AML-193 (cell line): ENCODE measurements at places on chromosomes 11 and 22.

DNA sequence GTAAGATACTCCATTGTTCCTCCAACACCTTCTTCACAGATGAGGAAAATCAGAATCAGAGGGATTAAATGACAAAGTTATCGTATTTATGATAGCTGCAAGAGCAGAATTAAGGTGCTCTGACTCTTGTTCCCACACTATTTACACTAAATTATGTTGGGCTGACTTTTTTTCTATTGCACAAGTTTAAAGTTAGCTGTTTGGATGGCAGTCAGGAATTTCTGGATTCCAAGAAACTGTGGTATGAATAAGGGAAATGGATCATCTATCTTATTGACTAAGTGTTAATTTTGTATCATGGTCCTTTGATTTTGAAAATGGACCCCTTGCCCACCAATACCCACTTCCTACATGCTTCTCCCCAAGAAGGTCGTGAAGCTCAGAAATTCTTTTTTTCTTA lies 19.9 kb upstream of the APOA1 start:
- no peak for DNase-seq

- peak; percentile 34 for DNase-seq
Observed at GRCh38 chr11:9787981-9788521, 124.2 kb downstream of the SWAP70 start.

DNA sequence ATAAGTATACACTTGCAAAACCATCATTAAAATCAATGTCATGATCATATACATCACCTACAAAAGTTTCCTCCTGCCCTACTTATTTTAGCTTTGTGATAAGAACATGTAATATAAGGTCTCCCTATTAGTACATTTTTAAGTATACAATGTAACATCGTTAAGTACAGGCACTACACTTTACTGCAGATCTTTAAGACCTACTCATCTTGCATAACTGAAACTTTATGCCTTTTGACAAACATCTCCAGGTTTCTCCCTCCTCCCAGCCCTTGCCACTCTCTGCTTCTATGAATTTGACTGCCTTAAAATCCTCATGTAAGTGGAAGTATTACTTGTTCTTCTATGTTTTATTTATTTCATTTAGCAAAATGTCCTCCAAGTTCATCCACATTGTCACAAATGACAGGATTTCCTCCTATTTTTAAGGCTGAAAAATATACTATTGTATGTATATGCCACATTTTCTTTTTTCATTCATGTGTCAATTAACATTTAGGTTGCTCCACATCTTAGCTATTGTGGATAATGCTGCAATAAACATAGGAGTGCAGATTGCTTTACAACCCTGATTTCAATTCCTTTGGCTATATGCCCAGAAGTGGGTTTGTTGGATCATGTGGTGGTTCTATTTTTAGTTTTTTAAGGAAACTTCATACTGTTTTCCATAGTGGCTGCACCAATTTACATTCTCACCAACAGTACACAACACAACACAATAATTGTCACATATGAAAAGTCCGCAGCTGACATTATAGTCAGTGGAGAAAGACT lies 471.1 kb upstream of the ANO3 start:
- DNase-seq = no peak

GRCh38 chr11:88619071-88619425 lies 281.5 kb upstream of the CTSC start:
- DNase-seq = no peak

DNA sequence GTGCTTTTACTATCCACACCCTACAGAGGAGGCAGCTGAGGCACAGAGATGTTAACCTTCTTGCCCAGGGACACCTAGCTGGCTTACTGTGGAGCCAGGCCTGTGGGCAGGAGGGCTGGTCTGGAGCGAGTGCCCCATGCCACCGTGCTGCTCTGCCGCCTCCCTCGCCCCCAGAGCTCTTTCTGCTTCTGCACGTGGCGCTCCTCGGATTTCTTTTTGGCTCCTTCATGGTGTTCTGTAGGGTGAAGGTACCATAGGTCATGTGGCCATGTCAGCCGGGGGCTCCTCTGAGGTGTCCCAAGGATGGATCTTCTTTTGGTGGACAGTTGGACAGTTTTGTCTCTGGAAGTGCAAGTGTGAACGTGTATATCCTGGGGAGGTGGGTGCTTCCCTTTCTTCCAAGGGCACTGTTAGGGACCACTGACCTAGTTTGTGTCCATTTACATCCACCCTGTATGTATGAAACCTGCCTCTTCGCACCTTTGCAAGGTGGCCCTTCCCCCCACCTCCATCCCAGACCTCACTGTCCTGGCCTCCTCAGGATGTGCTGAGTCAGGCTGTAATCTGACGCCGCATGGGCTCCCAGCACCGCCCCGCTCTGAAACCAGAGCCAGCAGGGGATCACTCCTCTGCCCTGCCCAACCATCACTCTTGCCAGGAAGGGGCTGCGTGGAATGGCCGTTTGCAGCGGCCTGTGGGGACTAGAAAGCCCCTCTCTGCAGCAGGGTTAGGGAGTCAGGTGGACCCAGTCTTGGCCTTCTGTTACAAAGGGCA lies 31.7 kb downstream of the POLR3H start:
- no peak for DNase-seq

DNA sequence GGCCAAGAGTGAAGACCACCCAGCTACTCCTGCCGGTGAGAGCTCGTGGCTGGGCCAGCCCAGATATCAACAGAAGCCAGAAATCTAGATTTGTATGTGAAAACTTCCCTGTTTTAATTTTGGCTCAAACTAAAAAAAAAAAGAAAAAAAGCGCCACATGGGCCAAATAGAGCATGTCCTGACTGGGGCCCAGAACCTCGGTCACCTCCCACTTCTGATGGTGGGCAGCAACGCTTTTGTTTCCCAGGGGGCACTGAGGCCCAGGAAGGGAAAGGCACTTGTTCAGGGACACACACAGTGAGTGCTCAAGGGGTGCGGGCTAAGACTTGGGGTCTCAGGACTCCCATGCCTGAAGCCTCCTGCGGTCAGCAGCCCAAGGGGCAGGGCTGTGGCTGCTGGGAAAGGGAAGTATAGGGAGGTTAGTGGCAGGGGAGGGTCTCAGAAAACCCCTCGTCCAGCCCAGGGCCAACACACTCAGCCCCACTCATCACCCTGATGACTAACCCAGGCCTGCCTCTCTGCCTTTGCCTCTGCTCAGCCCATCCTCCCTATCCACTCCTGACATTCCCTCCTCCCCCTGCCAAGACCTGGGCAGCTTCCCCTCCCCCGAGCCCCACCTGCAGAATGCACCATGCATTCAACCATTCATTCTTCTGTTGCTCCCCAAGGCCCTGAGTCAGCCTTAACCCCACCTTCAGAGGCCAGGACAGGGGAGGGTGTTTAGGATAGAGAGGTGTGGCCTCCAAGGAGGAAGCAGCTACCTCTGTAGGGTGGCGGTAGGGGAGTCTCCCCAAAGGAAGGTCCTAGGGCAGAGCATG lies 30.0 kb upstream of the TCF20 start:
- peak; percentile 49 for DNase-seq

GRCh38 chr11:77819921-77820564 lies 479 bp downstream of the RSF1 start:
- no peak for DNase-seq

DNA sequence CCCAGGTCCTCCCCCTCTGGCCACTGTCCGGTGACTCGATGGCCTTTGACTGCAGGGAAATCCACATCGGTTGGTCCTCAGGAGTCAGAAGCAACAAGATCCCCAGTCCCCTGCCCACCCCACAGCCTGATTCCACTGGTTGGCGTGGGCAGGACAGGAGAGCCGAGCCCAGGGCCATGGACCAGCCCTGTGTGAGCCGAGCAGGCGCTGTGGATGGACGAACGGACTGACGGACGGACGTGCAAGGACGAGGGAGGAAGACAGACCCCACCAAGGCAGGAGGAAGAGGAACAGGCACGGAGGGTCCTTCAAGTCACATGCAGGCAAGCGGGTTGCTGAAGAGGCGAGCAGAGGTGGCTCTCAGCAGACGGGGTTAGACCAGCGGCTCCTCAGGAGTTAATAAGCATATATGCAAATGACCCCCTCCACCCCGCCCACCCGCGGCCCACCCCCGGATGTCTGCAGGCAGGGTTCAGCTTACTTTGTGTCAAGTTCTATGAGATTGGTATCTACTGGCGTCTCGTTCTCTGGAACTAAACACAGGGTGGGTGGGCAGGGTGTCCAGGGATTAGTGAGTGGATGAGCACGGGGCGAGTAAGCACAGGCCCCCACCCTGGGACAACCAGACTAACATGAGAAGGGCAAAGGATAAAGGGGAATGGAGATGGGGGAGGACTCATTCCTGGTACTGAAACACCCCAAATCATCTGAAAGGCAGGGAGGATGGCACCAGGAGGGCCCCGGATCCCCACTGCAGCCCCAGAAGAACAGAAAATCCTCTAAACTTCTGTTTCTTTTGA lies 26.8 kb downstream of the TPBGL start:
- no peak for DNase-seq

DNA sequence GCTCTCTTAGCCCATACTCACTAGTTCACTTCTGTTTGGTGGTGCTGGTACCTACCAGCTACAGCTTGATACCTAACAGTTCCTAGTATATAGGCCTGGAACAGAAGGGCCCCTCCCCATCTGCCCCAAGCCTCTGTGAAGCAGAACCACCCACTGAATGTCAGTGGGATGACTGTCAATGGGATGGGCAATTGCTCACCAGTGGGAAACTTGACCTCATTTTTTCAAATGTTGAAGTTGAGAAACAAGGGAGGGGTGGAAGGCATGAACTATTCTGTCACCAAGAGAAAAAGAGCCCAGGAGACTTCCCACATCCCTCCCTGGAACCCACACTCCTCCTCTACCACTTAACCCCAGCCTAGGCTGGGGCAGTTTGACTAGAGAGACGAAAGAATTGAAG lies at the start of gene NLRP10:
Gene NLRP10, minus strand, starts transcription at position 62 of the 400 bp plus-strand sequence. CDS start 1,952 bp downstream, outside the sequence.
- DNase-seq = no peak

GRCh38 chr11:2555336-2555735 lies 110.5 kb downstream of the KCNQ1 start:
- no peak for DNase-seq

GRCh38 chr11:118886681-118887111 lies 3.0 kb downstream of the CXCR5 start:
- DNase-seq = no peak

GRCh38 chr11:36129955-36130354 lies 159.3 kb downstream of the COMMD9 start:
- DNase-seq = no peak

DNA sequence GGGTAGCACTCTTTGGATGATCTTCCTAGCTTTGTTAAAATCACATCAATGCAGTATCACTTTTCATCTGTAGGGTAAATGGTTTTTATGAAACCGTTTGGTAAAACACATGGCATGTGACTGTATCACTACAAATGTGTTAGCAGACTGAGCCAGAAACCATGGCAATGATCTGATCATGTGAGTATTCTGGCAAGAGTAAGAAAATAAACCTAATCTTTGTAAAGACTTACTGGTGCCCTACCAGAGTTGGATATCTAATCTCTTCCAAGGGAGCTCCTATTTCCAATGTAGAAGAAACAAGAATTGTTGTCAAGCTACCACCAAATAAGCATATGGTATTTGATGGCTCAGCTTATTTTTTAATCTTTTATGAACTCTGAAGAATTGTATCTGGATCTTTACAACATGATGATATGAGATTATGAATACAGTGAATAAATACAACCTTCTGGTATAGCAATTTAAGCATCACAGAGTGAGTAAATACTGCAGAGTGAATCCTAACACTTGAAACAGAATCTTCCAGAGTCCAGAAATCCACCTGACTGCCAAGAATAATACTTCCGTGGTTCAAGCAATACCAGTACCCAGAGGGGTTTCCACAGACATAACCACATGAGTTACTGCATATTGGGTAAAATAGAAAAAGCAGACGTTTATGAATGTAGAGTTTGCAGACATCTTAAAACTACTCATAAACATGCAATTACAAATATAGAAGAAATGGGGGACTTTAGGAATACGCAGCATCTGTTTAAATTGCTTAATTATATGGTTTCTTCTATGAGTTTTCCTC lies 238.8 kb downstream of the TTC28 start:
- DNase-seq = no peak

- DNase-seq = no peak
Observed at GRCh38 chr11:117456027-117456720, 128.5 kb downstream of the CEP164 start.

DNA sequence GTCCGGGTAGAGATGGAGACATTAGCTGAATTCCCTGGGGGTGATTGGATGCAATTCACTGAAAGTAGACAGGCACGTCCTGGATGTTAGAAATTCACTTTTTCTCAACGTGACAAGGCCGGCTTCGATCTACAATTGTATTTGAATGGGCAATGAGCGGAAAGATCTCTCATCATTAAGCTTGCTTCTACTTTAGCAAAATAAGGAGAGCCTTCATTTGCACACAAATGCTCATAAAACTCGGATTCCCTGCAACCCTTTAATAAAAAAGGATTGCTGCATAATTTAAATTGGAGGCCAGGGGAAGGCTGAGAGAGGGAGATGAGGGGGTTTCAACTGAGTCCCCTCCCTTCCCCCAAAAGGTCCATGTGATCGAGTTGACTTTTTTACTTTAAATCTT lies 10.6 kb upstream of the PAX6 start:
- no peak for DNase-seq

DNA sequence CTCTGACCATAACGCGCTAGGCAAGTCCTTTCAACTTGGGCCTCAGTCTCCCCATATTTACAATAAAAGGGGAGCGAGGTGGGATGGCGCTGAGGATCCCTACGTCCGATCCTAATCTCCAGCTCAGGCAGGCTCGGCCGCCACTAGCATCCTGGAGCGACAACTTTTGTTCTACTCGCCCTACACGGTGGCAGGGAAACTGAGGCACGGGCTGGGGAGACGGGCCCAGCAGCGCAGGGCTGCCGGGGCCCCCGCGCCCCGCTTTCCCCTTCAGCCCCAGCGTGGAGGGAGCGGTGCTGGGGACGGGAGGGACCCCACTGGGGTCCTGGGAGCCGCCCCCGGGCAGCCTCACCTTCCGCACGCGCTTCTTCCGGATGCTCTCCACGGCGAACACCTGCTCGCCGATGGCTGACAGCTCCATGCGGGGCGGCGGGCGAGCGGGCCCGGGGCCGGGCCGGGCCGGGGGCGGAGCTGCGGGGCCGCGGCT lies 413 bp downstream of the CBX7 start:
- DNase-seq = no peak

GRCh38 chr22:49967706-49968208 lies 7.2 kb downstream of the PIM3 start:
- DNase-seq = no peak

GRCh38 chr11:86418917-86419316 lies 44.2 kb downstream of the CCDC81 start:
- no peak for DNase-seq

GRCh38 chr11:112310419-112310818 lies 49.8 kb upstream of the PLET1 start:
- DNase-seq = peak; percentile 87

DNA sequence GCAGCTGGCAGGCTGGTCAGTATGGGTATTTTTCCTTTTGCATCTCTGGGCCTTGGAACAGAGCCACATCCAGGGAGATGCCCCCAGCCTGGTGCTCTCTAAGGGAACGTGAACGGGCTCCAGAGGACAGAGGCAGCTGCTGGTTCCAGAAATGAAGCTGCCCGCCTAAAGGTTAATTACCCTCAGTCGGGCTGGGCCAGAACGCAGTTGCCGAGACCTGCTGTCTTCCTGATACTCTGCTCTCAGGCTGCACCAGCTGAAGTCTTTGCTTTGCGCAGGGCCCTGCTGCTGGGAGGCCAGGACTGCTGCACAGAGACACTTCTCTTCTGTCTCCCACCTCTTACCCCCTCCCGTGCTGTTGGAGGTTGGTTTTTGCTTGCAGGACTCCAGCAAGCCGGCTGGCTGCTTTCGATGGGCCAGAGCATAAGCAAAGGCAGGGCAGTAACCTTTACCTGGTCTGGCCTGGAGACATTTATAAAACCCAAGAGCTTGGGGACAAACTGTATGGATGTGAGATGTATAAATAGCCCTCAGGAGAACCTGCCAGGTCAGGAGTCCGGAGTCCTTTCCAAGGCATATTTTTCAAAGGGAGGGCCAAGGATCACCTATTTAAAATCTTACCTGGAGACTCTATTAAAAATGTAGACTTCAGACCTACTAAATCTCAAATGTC lies 197.1 kb downstream of the GRIK4 start:
- no peak for DNase-seq
